ENCODE measurements at places on chromosomes 4 and X. TPM values are rescaled to one million over a fixed set of nuclear protein-coding genes. Genes with fewer than 3 reads are reported as not detected.

The TEX11 gene
- not detected for total RNA-seq

The TKTL2 gene
- total RNA-seq, result not detected

The AMBN gene
- not detected for total RNA-seq

The SLC10A3 gene
- 80.7 TPM for total RNA-seq

The ARHGAP10 gene
- 9.0 TPM for total RNA-seq

The PSMD10 gene
- 148 TPM for total RNA-seq

GRCh38 chr4:122152711-122153226, 638 bp downstream of the BLTP1 start:
- DNase-seq, result peak; percentile 39

DNA sequence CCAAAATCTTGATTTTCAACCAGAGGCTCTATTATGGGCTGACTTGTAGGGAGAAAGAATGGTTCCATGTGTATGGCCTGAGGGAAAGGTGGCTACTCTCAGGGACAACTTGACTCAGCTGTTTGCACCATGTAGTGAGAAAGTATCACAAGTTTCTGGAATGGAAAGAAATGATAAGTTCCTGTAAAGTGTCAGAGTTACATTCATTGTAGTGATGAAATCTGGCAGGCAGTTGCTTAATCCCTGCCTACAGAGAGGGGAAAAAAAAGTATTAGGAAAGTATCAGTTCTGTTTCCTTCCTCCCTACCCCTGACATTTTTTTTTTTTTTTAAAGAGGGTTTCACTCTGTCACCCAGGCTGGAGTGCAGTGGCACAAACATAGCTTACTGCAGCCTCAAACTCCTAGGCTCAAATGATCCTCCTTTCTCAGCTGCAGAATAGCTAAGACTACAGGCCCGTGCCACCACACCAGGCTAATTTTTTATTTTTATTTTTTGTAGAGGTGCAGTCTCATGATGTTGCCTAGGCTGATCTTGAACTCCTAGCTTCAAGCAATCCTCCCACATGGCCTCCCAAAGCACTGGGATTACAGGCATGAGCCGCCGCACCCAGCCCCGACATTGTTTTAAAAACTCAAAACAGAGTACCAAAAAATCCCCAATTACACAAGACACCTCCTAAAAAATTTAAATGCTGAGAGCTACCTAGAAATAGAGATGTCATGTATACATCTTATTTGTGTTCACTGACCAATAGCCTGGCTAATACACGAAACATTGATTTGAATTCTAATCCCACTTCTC, 4.8 kb upstream of the FBXL5 start:
- DNase-seq, result no peak

- peak; percentile 69 for DNase-seq
These were observed 153.1 kb downstream of the AMELX start for GRCh38 chrX:11446336-11446735.

DNA sequence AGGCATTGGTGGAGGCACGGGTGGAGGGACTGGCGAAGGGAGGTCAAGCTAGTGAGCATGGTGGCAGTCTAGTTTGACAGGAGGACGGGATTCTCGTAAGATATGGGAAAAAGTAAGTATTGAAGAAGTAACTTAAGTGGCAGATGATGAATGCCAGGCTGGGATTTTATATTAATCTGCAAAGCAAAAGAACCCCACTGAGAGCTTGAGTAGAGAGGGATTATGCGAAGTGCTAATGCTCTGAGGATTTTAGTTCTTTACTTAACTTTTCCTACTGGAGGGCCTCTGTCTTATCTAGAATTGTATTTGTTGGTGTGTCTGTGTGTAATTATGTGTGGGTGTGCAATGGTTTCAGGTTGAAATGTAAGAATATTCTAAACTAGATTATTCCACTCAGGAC, 327.9 kb downstream of the FAT4 start:
- no peak for DNase-seq

GRCh38 chr4:5891563-5892322, 1.1 kb downstream of the CRMP1 start:
- no peak for DNase-seq

DNA sequence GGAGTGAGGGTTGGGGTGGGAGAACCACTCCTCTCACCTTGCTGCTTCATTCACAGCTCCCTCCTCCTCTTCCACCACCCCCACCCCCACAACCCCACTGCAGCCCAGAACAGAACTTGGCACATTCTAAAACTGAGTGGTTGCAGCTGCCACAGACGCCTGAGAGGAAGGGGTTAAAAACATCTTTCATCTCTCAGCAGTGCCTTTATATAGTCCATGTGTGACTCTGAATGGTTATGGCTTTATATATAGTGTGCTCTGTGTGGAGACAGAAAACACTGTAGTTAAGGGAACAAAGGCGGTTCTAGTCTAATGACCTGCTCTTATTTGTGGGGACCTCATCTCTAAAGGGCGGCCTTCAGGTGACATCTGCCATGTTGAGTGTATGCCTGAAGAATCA, 144.8 kb downstream of the BCOR start:
- DNase-seq, result no peak

DNA sequence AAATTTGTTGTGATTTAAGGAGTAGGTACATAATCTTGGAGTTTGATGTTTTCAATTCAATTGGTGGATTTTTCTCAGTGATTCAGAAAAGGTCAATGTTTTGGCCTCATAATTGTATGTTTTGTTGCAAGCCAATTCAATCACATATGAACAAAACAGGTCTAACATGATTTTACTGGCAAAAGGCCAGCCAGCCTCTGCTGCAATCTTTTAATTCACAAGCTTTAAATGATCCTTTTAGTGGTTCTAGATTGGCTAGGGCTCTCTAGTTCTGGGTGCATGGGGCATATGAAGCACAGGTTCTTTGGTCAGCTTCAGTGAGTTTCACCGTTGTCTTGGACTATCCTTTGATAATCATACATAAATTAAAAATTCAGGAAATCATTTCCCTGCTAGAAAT, 19.2 kb upstream of the SLC6A14 start:
- no peak for DNase-seq

DNA sequence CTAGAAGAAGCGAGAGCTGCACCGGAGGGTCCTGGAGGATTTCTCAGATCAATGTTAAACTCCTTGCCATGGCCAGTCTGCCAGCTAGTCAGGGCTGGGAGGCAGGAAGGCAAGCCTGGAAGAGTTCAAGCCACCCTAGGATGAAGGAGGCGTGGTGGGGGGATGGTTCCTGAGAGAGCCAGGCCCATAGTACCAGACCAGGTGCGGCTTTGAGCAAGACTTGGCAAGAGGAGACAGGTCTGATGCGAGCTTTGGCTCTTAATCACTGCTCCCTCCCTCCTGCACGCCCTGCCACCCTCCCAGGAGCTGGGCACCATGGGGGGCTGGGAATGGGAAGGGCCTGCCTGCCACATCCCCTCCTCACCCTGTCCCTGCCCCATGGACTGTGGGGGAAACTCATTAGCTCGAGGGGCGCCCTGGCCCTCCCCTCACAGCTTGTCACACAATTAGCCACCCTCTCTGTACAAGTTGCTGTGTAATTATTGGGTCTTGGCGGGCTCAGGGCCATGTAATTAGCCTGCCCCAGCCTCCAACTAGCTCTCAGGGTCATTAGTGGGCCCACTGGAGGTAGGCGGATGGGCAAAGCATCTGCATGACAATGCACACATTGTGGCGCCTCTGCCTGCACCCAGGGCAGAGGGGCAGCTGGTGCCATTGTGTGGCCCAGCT, 50.3 kb downstream of the EFNB1 start:
- no peak for DNase-seq
